ENCODE measurements at places on chromosomes 12 and 14. TPM values are rescaled to one million over a fixed set of nuclear protein-coding genes. Genes with fewer than 3 reads are reported as not detected.
A peak's percentile ranks its signal among the peaks of the same experiment; 100 is the strongest.

Gene HOXC6
- 0.09 TPM for total RNA-seq

Gene TTC6
- total RNA-seq, result 0.36 TPM

Gene KIF5A
- 0.72 TPM for total RNA-seq

Gene KCNH3
- total RNA-seq, result 0.08 TPM

Gene PPFIA2
- 0.74 TPM for total RNA-seq

Gene CD27
- not detected for total RNA-seq

Gene ACOT6
- total RNA-seq, result not detected

Gene ING4
- total RNA-seq, result 51.2 TPM

Gene GRIN2B
- total RNA-seq, result not detected

Gene GUCY2C
- not detected for total RNA-seq

Gene OTX2
- not detected for total RNA-seq

- no peak for DNase-seq
These were observed 14.0 kb upstream of the LYZ start for GRCh38 chr12:69334158-69334557.

DNA sequence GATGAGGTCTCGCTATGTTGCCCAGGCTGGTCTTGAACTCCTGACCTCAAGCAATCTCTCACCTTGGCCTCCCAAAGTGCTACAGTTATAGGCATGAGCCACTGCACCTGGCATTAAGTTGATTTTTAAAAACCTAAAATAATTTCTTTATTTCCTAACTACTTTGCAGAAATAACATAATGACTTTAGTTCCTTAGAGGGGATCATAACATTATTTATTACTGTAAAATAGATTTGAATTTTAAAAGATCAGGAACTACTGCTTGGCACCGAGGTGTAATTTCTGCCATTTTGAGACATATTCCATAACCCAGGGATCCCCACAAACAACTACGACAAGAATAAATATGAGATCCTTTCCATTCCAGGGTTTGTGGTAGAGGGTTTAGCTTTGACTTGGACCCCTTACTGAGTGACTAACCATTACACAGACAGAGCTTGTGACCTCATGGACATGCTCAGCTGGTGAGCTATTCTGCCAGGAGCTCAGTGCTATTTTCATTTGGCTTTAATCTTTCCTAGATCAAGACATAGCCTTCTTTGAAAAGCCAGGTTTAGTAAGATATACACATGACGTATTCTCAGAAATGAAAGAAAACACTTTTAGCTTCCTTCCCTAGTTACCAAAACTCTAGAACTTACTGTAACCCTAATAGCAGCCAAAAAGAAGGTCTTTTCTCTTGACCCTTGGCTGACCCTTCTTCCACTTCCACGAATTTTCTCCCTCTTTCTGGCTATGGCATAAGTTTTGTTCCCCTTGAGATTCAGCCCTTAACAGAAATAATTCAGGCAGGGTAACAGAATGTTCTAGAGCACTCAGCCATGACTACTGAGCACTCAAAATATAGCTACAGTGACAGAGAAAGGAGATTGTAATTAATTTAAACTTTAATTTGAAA, 75.1 kb upstream of the NUDT4 start:
- peak; percentile 85 for DNase-seq

- no peak for DNase-seq
These were observed 51.0 kb upstream of the BCL11B start for GRCh38 chr14:99322731-99323599.

GRCh38 chr14:74922752-74923401, at the start of gene RPS6KL1:
RPS6KL1 (minus strand) TSS chr14:74923260; CDS start chr14:74921541, 1,719 bp downstream.
- peak; percentile 68 for DNase-seq

DNA sequence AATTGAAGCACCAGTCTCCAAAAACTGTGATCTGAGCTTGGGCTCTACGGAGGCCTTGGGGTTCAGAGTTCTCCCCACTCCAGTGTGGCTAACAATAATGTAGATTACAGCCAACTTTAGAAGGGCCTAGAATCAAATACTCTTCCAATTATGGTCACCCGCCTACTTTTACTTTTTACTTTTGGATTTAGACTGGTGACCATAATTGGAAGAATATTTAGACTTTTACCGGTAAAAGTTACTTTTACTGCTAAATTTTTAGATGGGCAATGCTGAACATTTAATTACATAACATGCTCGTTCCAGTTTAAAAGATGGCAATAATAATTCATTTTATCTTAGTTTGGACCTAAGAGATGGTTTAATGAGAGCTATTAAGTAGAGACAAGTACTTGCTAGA, 39.2 kb downstream of the PPTC7 start:
- DNase-seq, result no peak

DNA sequence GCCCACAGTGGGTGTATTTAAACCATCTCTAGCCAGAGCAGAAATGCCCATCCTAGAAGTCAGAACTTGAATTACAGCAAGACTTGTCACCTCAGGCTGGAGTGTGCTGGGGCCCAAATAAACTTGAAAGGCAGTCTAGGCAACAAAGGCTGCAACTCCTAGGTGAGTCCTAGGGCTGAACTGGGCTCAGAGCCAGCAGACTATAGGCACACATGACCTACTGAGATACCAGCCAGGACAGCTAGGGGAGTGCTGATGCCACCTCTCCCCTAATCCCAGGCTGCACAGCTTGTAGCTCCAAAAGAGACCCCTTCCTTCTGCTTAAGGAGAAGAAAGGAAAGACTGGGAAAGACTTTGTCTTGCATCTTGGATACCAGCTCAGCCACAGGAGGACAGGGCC, 106.0 kb downstream of the TXNDC16 start:
- DNase-seq, result no peak

- no peak for DNase-seq
These were observed 7.6 kb downstream of the VASH1 start for GRCh38 chr14:76768671-76769500.

DNA sequence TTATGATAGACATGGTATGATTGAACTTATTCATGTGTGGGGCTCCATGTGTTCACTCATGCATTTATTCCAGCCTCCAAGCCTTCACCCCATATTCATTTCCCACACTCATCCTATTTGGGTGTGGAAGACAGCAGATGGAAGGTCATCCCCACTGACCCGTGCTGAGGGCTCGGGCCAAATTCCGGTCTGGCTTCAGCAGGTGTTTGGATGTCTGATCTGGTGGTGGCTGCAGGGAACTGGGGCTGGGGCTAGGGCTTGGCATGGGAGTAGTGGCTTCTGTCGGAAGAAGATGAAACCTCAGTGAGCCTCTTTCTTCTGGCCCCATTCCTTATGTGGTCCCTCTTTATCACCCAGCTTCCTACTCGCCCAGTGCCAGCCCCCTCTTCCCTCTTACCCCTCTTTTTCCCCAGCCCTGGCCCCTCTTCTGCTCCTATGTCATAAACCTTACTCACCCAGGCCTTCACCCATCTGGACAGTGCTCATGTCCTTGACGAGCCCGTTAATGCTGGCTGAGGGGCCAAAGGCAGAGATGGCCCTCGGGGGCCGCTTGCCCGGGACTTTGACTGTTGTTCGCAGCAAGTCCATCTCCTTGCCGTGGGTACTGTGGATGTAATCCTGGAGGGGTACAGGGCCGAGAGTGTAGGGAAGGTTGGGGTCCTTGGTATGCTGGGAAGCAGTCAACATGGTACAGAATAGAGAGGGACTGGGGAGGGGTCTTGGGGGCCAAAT, 8.0 kb downstream of the AGAP2 start:
- no peak for DNase-seq

- DNase-seq, result peak; percentile 58
These were observed 142.1 kb downstream of the MED13L start for GRCh38 chr12:116135209-116135930.

GRCh38 chr12:94670898-94671297, 20.5 kb upstream of the TMCC3 start:
- DNase-seq, result no peak

- DNase-seq, result peak; percentile 77
These were observed at the start of gene SERPINA6 for GRCh38 chr14:94322648-94323570. SERPINA6 (minus strand) TSS chr14:94323336; CDS start chr14:94314648, 8,688 bp downstream.

GRCh38 chr14:37843954-37844607, 248.7 kb downstream of the TTC6 start:
- DNase-seq, result no peak

DNA sequence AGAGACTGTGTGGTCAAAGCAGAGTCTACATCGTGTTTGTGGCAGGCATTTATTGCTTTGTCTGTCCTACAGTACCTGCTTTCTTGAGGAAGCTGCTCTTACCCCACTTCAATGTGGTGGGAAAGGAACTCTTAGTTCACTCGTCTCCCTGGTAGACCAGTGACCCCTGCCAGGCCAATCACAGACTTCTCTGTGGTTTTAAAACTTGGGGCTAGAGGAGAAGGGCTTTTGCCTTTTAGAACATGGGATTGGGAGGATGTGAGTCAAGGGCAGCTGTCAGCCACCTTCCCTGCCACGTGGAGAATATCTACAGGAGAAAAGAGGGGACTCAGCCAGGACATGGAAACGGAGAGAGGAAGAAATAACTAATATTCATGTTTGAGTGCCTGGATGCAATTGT, 36.8 kb upstream of the TMED10 start:
- DNase-seq, result no peak

DNA sequence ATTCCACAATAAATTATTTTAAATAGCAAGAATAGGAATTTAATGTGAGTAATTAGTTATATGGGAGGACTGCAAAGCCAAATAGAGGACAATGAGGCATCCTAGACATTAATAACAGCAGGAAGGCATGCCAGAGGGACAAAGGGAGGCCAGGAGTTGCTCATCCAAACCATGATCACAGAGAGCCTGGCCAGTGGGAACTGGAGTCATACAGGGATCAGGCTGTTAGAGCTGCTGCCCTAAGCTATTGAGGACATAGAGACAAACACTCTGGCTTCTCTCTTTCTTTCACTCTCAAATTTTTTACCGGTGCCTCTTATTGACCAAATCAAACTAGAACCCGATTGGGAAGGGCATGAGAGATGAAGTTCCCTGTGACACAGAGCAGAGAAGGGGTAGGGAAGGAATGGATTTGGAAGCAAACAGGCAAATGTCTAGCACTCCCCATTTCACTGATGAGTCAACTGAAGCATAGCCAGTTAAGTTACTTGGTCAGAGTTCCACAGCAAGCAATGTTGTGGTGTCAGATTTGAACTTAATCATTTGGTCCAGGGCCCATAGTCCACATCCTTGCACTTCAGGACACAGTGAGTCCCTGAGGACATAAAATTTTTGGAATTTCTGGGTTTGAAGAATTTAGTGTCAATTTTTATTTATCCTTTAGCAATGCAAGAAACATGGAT, 17.9 kb upstream of the CFAP54 start:
- DNase-seq, result peak; percentile 81

GRCh38 chr12:113845900-113846674, 120.0 kb downstream of the RBM19 start:
- DNase-seq, result no peak

GRCh38 chr12:10310926-10311720, 3.5 kb downstream of the KLRD1 start:
- DNase-seq, result peak; percentile 66

- DNase-seq, result no peak
These were observed 149.8 kb downstream of the TGFB3 start for GRCh38 chr14:75831952-75832351.

DNA sequence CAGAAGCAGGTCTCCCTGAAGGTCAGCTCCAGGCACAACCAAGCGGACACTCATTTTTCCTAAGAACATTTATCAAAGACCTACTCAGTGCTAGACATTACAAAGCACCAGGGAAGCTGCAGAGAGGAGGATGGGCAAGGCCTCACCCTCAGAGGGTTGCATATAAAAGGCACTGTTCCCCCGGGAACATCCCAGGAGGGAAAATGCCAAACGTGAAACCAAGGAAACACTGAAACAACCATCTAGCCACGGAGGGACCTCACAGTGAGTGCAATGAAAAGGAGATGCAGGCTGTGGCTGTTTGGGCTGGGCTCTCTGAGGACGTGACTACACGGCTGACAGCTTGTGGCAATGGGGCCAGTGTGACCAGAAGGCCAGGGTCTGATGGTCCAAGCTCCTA, 117.4 kb upstream of the VASH1 start:
- no peak for DNase-seq

- DNase-seq, result no peak
These were observed 339.0 kb downstream of the RMST start for GRCh38 chr12:97801471-97802059.

DNA sequence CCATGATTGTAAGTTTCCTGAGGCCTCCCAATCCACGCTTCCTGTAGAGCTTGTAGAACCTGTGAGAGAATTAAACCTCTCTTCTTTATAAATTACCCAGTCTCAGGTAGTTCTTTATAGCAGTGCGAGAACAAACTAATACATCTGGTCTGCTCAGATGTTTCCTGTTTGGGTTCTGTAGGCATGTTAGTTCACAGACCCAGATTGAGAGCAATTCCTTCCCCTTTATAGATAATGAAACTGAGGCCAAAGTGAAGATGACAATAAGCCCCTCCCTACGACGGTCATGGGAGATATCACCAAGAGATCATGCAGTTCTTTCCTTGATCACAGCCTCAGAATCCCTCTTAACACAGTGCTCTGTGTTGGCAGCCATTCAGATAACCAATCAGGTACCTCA, 76.5 kb upstream of the CLMN start:
- no peak for DNase-seq

DNA sequence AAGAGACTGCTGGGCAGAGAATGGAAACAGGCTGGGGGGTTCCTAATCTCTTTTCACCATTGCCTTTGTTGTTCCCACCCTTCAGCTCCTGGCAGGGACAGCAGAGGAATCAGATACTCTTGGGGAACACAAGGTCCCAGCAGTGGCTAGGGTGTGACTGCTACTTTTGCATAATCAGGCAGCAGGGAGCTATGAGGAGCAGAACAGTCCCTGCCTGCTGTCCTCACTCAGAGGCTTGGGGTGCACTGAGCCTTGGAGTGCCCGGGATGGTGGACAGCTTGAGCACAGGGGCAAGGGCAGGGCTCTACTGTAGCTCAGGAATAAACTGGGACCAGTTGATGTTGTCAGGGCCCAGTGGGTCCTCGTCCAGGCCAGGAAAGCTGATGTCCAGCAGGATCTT, 1.5 kb upstream of the TEX52 start:
- DNase-seq, result no peak

DNA sequence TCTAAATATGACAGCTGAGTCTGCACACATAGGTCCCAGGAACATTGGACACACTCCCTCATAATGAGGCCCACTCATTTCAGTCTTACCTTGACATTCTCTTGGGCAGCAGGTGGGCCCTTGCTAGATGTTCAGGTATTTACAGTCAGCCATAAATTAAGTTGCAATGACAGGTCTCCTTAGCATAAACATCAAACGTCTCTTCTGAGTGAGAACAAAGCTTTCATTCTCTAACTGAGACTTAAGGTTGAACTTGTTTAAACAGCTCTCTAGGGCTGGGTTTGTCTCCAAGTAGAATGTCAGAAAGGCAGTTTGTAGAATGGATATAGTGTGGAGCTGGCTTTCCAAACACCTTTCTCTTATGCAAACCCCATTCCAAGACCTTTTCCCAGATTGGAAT, 10.3 kb downstream of the ACVR1B start:
- no peak for DNase-seq

- DNase-seq, result no peak
These were observed 502.2 kb upstream of the RPL10L start for GRCh38 chr14:47153746-47154145.

DNA sequence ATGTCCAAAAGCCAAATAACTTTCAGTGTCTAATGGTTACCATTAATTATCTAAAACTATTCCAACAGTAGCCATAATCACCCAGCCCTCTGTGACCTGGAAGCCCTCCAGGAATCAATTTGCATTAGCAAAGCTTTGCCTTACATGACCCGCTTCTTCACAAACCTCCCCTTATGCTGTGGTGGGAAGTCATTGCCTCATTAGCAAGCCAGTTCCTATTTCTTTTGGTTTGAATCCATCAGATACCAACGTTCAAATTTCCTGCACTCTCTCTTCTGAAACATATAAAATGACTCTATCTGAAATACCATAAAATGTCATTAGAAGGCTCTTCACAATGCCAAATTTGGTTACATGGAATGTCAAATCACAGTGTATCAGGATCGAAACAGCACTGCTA, 268.3 kb upstream of the PRKD1 start:
- no peak for DNase-seq

Measured in fibroblast of the aortic adventitia (primary cell).